NCI-H82 (cell line): ENCODE measurements at places on chromosomes 7 and 10.
A peak's percentile ranks its signal among the peaks of the same experiment; 100 is the strongest.

DNA sequence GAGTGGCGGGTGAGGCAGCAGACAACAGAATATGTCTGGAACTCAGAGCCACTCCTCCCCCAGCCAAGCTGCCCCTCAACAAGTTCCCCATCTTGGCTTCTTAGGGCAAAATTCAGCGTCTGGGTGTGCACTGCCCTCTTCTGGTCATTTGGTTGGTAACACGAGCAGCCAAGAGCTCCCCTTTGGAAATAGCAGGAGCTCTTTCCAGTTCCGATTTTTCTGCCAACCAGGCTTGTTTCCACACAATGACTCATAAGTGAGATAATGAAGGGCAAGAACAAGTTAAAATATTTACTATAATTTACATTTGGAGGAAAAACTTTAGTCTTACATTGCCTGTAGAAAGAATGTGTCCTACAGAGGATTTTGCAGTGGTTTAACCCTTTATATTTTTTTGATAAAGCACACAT, 70.5 kb downstream of the ADCYAP1R1 start:
- DNase-seq = peak; percentile 90

DNA sequence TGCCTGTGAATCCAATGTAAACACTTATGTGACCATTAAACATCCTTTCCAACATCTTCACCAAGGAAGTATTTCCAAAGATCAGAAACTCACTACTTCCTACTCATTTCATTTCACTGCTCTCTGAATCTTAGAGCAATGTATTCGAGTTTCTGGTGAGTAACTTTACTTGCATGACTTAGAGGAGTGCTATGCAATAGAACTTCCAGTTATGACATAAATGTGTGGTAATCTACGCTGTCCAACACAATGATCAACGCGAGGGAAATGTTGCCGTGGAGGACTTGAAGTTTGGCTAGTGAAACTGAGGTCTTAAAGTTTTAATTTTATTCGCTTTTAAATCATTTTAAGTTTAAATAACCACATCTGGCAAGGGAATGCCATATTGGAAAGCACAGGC, 1326.3 kb downstream of the XPNPEP1 start:
- DNase-seq = no peak

DNA sequence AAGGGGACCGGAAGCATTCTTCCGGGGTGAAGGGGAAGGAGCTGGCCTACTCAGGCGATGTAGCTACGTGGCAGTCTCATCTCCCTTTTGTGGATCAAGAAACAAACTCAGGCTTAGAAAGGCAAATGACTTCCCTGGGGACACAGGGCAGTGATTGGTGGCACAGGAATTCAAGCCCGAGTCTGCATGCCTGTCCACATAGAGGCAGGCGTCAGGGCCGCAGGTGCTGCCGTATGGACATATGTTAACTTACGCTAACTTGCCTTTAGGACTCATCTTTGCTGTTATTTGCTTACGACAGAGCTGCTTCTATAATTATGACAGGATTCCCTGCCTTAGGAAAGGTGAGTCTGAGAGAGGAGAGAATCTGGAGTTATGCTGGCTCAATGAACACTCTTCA, 42.3 kb upstream of the KLF6 start:
- no peak for DNase-seq

GRCh38 chr10:129961157-129961701, 2.8 kb downstream of the EBF3 start:
- no peak for DNase-seq

DNA sequence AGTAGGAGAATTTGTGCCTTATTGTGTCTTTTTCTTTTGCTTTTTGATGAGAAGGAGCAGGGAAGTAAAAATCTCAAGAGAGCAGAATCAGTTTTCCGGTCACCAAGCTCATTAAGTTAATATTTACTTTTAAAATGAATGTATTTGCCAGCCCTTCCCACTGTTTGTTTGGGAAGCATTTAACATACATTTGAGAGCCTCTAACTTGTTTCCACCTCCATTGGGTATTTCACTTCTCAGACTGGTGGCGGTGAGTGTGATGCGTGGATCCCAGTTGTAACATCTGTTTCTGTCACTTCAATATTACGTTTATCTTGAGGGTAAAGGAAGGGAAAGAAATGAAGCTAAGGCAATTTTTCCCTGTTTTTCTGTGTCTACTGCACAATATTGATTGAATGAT, 22.8 kb downstream of the CDK14 start:
- DNase-seq = no peak

DNA sequence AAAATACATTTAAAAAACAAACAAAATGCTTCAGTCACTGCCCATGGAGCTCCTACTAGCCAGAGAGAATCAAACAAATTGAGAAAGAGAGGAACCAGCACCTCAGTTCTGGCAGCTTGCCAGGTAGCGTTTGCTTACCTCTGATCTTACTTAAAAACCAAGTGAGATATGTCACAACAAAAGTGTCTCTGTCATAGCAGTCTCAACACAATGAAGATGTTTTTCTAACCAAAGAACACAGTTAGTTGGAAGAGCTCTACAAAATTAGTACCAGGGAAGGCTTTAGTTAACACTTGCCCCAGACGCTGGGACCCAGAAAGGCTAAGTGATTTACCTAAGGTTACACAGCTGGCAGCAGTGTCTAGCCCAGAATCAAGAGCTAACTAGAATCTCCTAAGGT, 3.4 kb downstream of the DOCK4 start:
- peak; percentile 62 for DNase-seq
